ENCODE measurements at places on chromosomes 3 and 15. TPM values are rescaled to one million over a fixed set of nuclear protein-coding genes. Genes with fewer than 3 reads are reported as not detected.

DNA sequence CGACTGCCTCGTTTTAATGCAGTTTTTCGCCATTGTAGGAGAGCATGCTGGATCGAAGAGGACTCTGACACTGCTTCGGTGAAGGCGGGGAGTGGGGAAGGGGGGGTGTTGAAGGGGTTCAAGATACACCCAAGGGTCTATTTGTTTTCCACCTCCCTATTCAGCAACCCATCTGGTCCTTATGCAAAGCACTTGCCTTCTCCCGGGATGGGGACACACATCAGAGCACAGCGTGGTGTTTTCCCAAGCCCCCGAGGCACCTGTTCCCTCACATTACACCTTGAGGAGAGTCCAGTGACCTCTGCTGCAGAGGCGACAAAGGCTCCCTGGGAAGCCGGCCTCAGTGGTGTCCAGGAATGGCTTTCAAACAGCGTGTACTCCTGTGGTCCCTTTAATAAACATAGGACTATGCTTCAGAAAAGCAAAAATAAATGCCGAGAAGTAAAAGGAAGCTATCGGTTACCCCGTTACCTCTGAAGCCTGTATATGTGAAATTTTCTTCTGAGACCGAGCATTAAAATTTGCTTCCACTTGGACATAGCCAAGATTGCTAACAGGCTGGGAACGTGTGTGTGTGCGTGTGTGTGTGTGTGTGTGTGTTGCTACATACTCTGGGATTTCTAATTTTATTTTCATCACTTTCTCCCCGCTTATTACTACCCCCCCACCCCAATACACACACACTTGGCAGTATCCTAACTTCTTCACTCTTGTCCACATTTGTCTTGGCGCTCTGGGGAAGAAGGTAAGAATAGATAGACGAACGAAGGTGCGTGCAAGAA, 53.2 kb downstream of the CCDC54 start:
- peaks cover 13% of the 10 kb centered on the region for H3K27me3 ChIP-seq
- peak; percentile 12 for DNase-seq
- peaks cover 12% of the 10 kb centered on the region for H3K4me1 ChIP-seq
- H3K4me3 ChIP-seq: peak overlapping the region; percentile 74
- H3K27ac ChIP-seq: peak overlapping the region; percentile 28
- no peaks in the 10 kb centered on the region for H3K36me3 ChIP-seq

- no peaks in the 10 kb centered on the region for H3K4me1 ChIP-seq
- no peak overlapping the region for H3K27ac ChIP-seq
These were observed 675.1 kb downstream of the SQOR start for GRCh38 chr15:46309914-46310313.

DNA sequence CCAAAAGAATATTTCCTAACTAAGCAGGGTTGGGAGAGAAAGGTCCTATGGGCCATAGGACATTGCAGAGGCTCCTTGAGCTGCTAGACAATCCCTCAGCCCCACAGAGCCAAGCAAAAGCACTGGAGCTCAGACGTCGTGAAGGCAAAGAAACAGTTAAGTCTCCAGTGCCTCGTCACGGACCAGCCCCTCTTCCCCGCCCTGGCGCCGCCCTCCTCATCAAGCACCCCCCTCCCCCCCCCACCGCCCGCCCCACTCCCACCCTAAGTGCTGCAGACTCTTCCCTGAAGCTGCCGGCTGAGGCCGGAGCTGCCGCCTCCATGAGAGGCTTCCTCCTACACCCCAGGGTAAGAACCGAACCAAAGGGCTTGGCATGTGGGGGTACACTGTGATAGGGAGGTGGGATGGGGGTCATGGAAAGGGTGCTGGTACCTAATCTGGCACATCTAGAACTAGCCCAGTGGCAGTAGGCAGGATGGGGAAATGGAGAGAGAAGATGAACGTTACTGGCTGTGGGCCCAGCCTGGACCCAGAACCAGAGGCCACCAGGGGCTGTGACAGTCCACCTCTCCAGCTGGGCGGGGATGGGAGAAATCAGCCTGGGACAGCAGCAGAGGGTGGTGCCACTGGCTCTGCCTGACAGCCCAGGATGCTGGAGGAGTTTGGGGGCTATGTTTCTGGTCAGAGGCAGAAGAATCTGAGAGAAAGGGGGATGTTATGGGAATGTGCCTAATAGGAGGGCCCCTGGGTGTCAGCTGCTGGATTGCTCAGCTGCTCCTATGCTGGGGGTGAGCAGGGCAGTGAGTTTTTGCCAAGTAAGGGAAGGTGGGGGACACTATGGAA, at the start of gene MAP1A:
MAP1A (plus strand) TSS at position 255 of the 843 bp plus-strand sequence. CDS start 3,866 bp downstream, outside the sequence.
- no peak for DNase-seq
- H3K27me3 ChIP-seq: peaks cover 28% of the 10 kb centered on the region
- peaks cover 20% of the 10 kb centered on the region for H3K4me1 ChIP-seq
- H3K36me3 ChIP-seq: no peaks in the 10 kb centered on the region
- H3K27ac ChIP-seq: no peak within 1 kb of the TSS

Gene DPPA2
- total RNA-seq: not detected

All from activated naive CD4-positive, alpha-beta T cell treated with anti-CD3 and anti-CD28 coated beads for 36 hours (primary cell).